ENCODE measurements at places on chromosomes 6 and 20.
A peak's percentile ranks its signal among the peaks of the same experiment; 100 is the strongest.

DNA sequence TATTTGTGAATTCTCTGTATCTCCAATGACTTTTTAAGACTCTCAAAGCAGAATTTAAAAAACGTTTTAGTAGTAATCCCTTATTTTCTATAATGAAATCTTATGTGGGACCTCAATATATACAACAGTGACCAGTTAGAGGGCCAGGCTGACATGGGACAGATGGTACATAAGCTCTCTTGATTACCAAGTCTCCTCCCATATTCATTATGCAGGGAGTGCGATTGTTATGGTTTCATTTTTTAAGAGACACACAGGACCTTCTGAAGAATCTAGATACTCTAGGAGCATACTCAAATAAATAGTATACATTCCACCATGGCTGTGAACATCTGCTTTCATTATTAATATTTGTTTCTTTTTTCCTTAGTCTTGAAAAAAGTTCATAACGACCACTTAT lies 43.5 kb downstream of the GCLC start:
- no peak for DNase-seq

DNA sequence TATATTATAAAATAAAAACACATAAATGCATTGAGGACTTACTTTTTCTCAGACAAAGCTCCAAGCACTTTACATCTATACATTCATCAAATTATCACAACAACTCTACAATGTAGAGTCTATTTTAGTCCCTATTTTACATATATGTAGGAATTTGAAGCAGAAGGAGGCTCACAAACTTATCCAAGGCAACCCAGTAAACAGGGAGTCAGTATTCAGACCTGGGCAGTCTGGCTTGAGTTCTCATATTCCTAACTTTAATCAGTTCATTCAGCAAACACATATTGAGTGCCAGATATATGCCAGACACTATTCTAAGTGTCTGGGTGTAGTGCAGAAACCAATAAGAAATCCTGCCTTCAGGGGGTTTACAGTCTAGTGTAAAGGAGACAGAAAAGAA lies 129.2 kb downstream of the C6orf58 start:
- DNase-seq, result no peak

GRCh38 chr6:79168695-79168980 lies 65.8 kb downstream of the HMGN3 start:
- DNase-seq, result no peak

DNA sequence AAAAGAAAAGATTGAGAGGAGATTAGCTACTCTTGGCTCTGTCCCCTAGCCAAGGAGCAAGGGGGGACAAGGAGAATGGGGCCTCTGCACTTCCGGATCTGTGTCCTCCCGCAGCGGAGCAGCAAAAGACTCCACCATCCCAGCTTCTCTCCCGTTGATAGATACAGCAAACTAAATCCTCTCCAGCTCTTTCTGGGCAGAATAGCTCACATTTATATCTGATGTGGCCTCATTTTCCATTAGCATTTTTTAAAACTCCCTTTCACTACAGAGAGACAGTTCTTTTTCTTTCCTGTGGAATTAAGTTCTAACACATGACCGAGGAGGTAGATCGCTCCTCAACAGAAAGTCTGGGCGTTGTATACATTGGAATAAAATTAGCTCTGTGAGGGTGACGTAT lies 260.9 kb upstream of the SOX4 start:
- no peak for DNase-seq

GRCh38 chr20:36865076-36865860 lies 10.7 kb upstream of the TLDC2 start:
- no peak for DNase-seq

- DNase-seq, result no peak
These were observed 166.0 kb downstream of the TRMT11 start for GRCh38 chr6:126152372-126152745.

- no peak for DNase-seq
These were observed 104.4 kb upstream of the PRL start for GRCh38 chr6:22401206-22401605.

DNA sequence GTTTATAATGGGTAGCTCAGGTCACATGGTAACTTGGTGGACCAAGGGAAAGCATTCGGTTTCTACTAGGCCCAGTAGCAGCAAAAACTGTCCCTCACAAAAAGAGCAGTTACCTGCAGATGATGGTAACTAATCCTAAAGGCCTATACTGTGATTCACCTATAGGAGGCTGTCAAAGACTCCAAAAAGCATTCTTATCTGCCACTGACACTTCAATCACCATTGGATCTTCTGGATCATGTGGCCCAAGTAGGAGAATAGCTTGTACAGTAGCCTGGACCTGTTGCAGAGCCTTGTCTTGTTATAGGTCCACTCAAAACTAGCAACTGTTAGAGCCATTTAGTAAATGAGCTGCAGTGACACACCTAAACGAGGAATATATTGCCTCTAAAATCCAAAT lies 23.2 kb upstream of the FILIP1 start:
- no peak for DNase-seq

- DNase-seq, result no peak
These were observed 4.5 kb downstream of the HSPA1A start for GRCh38 chr6:31819871-31820299.

- no peak for DNase-seq
These were observed 325.7 kb downstream of the SAMD5 start for GRCh38 chr6:147834084-147834776.

DNA sequence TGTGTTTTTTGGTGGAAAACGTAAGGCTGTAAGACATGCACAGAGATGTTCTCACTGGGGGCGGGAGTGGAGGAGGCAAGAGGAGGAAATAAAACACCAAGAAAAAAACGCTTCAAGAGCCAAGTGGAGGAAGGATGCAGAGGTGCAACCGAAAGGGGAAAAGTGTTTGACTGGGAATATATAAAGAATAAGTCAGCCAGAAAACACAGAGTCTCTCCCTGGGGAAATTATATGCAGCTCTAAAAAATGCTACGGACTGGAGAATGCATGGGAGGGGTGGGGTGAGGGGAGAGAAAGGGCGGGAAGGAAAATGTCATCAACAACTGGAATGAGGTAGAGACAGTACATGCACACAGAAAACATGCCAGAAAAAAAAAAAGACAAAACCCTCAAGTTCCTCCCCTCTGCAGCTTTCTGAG lies 133.5 kb downstream of the SCML4 start:
- DNase-seq, result no peak

DNA sequence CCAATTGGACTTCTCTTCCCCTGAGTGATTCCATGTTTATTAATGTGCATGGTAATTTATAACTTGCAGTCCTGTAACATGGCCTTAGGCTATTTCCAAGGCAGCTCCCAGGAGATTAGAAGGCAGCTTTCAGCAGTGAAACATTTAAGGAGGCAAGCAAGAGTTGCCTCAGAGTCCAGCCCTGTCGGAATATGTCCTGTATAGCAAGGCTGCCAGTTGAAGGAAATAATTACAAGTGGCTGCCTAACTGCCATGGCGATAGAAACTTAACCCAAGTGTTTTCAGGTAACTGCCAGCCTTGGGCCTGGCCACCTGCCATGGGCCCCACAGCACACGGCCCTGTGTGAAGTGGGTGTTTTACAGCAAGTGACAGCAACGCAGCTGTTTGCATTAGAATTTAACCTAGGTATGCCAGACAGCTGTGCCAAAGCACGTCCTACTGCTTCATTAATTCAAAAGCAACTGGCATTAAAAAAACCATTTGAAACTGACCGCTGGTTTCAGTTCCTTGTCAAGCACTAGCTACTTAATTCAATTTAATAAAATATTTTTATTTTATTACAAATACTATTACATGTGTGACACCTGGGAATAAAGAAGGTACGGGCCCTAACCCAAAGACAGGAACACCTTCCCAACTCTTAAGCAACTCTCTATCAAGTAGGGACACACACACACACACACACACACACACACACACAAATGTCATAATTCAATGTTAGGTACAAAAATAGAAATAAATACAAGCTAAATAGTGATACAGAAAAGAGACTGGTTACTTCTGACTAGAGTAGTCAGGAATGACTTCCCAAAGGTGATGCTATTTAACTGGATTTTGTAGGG lies 151.8 kb upstream of the HEY2 start:
- DNase-seq, result no peak

GRCh38 chr6:145829102-145829501 lies 14.5 kb upstream of the FBXO30 start:
- DNase-seq, result no peak

GRCh38 chr6:130421585-130421984 lies 55.8 kb downstream of the TMEM200A start:
- DNase-seq, result no peak

DNA sequence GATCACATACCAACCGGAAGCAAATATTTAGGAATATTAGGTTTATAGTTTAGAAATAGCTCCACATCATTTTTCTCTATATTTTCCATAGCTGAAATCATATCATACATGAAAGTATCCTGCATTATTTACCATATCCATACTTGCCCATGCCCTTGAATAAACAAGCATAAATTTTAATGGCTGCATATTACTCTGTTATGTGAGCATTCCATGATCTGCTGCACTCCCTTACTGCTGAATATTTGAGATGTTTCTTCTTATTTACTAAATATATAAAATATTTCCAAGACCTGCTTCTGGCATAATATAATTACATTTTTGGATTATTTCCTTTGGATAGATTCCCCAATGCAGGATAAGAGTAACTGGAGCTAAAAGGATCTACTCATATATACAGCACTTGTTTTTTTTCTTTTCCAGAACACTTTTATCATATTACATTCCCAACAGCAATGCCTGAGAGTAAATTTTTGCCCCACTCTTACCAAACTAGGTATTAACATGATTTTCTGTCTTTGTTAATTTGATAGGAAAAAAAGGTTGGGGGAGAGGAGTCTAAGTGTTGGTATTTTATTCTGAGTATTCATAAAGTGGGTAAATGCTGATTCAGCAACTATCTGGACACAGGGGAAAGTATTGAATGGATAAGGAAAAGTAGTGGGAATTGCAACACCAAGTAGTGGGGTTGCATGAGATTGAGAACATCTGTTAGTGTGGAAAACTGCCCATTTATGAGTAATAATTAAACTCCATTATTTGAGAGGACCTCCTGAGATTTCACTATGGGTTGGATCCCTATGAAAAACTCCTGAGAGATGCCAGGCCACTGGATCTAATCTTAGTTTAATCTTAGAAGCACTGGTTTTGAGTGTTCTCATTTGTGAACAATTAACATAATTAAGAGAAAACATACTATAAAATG lies 76.0 kb downstream of the MAN1A1 start:
- no peak for DNase-seq

DNA sequence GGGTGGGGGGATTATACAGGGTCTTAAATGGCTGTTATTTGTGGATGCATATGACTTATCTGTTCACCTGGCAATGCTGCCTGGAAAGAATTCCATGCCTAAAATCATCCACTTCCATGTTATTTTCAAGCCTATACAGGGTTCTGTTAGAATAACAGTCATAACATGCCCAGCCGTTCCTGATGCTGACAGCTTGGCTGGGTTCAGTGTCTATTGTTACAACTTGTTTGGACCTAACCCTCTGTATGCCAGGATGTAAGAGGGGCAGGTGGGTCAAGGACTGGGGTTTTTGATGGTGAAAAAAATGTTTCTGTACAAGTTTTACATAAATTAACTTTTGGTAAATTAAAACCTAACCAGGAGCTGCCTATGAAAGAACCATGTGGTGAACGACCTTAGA lies 79.8 kb downstream of the GINS1 start:
- DNase-seq, result no peak

DNA sequence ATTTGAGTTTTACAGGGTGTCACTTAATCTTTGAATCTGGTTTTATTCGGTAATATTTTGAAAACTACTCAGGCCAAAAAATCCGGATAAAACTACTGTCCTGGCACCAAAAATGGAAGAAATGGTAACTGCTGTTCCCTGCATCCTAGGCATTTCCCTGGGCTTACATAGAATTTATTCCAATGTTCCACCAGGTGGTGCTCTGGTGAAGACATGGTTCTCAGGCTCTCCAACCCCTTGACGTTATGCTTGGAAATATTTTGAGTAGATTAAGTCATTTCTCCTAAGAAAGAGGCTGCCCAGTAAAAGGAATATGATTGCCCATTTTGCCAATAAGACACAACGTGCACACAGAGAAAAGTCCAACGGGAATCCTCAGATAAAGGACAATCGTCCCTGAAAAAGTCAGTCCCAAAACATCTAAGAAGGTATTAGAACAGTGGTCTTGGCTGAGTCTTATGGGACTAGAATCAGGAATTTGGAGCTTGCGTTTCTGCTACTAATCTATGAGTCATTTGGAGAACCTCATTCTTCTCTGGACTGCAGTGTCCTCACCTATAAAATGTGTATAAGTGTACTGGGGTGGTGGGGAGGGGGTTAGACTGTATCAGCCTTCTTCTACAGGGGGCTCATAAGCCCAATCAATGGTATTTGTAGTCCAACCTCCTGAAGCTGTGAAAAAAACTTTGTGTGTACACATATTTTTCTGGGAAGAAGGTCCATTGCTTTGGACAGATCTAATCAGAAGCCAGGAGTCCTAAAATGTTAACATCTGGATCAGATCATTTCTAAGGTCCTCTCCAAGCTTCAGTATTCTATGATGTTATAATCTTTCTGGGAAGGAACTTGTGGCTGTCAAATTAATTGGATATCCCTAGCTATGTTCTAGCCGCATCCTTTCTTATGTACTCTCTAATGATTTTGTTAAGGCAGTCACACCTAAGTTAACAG lies 131.0 kb upstream of the BMP2 start:
- DNase-seq, result peak; percentile 11

DNA sequence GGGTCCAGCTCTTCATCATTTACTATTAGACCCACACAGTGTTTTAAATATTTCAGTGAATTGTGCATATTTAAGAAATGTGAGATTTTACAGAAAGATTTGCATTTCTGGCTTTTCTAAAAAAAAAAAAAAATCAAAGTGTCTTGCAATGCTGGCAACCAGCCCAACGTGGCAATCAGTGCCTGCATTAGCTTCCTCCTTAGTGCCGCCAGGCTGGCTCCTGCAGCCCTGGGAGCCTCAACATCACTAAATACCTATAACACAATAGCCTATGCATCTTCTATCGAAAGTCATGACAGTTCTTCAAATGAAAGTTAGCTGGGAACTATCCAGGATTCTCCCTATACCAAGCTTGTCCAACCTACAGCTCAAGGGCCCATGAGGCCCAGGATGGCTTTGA lies 9.4 kb upstream of the CD93 start:
- DNase-seq, result no peak

DNA sequence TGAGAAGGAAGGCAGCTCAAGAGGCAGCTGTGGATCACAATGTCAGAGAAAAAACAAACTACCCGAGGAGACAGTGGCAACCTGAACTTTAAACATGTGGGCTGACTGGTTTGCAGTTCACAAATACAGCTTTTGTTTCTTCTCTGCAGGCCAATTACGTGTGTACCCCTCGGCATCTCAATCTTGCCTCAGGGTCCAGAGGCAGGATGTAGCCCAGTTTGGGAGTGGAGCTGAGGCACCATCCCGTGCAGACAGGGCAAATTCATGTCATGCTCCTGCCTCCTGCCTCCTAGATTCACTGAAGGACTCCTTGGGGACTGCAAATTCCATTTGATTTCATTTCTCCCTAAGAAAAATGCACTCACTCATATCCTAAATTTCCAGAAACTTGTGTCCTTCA lies 94.2 kb upstream of the KCNK16 start:
- DNase-seq, result peak; percentile 25

DNA sequence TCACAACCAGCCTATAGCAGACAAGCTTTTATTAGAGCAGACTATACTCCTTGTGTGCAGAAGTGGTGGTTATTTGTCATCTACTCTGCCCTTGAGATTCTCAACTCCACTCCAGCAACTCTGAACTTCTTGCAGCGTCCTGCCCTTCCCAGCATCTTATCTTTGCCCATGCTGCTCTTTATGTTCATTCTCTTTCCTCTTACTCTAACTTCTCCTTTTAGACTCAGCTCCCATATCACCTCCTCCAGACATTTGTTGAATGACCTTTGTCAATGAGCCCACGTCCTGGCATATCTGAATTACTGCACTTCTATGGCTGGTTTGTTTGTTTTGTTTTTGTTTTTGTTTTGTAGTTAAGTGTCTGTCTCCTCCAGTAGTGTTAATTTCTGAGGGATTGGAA lies 81.2 kb downstream of the KCNQ5 start:
- no peak for DNase-seq
